Effector CD4-positive, alpha-beta T cell (primary cell): ENCODE measurements at places on chromosomes 4 and X.
A peak's percentile ranks its signal among the peaks of the same experiment; 100 is the strongest.

DNA sequence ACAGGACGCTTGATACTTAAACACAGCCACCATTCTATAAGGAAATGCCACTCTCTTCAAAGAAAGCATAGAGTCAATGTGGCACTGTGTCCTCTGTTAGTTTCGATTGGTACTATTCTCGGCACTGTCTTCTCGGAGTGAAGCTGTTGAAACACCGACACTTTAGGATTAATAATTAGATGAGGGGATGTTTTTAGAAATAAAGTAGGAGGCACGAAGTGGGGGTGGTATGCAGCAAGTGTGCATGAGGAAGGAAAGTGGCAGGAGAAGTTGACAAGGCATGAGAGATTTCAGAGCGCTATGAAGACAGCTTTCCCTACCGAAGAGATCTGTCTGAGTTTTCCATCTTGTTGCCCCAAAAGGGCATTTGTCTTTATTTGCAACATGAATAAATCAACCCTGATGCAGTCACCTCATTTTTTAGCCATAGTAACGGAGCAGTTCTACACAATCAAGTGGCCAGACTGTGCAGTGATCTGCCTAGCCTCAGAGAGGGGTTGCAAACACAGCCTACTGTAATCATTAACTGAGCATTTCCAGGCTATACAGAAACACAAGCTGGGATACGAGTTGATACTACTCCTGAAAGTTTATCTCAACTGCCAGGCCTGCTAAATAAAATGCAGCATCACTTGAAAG lies 8.3 kb downstream of the GPRIN3 start:
- no peak for DNase-seq

DNA sequence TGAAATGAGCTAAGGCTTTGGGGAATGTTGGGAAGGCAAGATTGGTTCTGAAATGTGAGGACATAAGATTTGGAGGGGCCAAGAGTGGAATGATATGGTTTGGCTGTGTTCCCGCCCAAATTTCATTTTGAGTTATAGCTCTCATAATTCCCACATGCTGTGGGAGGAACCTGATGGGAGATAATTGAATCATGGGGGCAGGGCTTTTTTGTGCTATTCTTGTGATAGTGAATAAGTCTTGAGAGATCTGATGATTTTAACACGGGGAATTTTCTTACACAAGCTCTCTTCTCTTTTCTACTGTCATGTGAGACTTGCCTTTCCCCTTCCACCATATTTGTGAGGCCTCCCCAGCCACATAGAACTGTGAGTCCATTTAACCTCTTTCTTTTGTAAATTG lies 157.6 kb upstream of the C1QTNF7 start:
- DNase-seq, result no peak

DNA sequence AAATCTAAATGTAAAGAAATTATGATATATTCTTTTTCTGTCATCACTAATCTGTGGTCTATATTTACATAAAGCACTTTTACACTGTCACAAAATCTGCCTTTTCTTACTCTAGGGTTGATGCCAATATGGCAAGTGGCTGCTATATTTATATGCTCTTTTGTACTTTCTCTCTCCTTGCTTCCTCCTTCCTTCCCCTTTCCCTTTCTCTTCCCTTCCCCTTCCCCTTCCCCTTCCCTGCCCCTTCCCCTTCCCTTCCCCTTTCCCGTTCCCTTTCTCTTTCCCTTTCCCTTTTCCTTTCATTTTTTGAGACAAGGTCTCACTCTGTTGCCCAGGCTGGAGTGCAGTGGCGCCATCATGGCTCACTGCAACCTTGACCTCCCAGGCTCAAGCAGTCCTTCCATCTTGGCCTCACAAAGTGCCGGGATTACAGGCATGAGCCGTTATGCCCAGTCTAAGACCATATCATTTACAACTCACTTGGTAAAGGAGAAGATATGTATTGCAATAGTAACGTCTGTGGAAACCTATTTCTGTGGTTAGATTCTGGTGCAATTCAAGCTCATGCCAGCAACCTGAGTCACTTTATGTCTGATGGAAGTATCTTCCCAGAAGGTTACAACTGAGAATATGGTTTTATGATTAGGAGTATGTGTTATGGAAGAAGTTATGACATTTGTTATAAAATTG lies 13.9 kb upstream of the PLAC8 start:
- no peak for DNase-seq

- no peak for DNase-seq
These were observed 68.2 kb upstream of the GK2 start for GRCh38 chr4:79476196-79476595.

- no peak for DNase-seq
These were observed 2.9 kb upstream of the MND1 start for GRCh38 chr4:153341575-153342090.

DNA sequence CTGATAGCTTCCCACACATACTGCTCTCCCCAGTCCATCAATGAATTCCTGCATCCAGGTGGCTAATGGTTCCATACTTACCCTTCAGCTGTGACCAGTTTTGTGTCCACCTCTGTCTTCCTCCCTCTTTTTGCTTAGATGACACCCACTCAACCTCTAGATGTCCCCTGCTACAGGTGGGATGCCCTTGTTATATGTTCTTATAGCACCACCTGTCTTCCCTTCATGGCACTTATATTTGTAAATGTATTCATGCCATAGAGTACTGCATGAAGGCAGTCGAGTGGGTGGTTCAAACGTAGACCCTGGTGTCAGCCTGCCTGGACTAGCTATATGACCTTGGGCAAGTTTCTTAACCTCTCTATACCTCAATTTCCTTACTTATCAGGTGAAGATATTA lies 6.5 kb upstream of the USP46 start:
- DNase-seq, result no peak

- no peak for DNase-seq
These were observed 22.1 kb downstream of the DOK7 start for GRCh38 chr4:3485011-3485791.

- DNase-seq, result no peak
These were observed 437 bp upstream of the CPE start for GRCh38 chr4:165378398-165378744.

GRCh38 chrX:11792461-11793421 lies 34.7 kb downstream of the MSL3 start:
- peak; percentile 18 for DNase-seq

DNA sequence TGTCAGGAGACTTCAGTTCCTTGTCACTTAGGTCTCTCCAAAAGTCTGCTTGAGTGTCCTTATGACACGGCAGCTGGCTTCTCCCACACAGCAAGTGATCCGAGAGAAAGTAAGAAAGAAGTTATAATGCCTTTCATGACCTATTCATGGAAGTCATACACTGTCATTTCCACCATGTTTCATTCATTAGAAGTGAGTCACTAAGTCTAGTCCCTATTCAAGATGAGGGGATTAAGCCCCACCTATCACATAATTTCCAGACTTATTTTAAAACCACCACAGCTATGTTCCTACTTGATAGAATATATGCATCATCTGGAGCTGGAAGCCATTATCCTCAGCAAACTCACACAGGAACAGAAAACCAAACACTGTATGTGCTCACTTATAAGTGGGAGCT lies 25.2 kb upstream of the COL25A1 start:
- no peak for DNase-seq

GRCh38 chr4:91887926-91888325 lies 415.8 kb upstream of the GRID2 start:
- DNase-seq, result no peak

- DNase-seq, result no peak
These were observed 141.5 kb downstream of the CHM start for GRCh38 chrX:85905851-85906250.

GRCh38 chrX:43064096-43064495 lies 286.1 kb upstream of the PPP1R2C start:
- no peak for DNase-seq

GRCh38 chr4:128630871-128631270 lies 178.6 kb upstream of the JADE1 start:
- DNase-seq, result no peak

- DNase-seq, result no peak
These were observed 28.0 kb downstream of the PDHA2 start for GRCh38 chr4:95867919-95868318.

DNA sequence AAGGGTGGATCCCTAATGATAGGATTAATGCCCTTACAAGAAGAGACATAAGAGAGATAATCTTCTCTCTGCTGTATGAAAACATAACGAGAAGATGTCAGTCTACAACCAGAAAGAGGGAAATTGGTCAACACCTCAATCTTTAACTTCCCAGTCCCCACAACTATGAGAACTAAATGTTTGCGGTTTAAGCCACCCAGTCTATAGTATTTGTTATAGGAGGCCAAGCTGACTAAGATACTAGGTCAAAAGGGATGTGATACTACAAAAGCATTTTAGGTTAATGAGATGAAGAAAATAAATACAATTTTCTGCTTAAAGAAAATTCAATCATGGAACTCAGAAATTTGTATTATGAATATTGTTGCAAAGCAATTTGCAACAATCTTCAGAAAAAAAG lies 55.4 kb upstream of the LHFPL1 start:
- no peak for DNase-seq

DNA sequence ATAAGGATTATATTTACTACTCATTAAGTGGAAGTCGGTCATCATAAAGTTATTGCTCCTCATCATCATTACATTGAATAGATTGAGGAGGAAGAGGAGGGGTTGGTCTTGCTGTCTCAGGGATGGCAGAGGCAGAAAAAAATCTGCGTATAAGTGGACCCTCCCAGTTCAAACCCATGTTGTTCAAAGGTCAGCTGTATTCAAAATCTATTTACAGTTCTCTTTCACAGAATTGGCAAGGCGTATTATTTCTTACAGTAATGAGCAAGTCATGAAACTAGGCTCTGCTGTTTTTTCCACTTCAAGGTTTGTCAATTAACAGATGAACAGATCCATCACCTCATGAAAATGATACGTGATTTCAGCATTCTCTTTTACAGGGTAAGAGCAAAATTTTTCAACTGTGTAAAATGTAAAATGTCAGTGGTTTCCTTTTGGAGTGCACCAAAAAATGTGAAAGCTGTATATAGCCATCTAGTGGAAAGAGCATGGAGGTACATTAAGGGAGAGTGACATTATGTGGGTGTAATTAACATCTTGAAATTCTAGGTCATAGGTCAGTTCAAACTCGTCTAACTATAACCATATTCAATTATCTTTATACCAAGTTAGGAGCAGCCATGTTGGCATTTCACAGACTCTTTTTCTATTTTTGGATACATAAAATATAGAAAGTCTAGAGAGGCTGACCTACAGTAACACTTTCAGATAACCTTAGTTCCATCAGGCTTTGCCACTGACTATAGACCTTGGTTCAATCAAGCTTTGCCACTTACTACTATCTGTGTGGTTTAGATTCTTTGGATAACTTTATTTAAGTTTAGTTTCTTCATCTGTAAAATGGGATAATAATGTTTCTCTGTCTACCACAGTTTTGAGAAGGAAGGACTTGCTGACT lies 30.1 kb downstream of the NEIL3 start:
- no peak for DNase-seq

DNA sequence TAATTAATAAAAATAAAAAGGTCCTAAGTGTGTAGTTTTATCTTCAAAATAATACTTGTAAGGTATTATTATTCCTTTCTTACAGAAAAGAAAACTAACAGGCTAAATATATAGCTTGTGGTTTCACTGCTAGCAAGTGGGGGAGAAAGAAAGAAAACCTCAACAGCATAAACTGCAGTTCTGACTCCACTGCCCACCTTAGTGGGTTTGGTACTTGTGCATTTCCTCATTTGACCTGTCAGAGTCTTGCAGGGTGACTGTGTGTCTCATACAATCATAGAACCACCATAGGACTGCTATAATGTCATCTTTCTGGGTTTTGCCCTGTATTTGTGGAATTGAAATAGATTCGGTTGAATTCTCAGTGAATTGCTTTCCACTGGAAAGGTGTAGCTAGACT lies 94.7 kb upstream of the PUDP start:
- DNase-seq, result no peak

DNA sequence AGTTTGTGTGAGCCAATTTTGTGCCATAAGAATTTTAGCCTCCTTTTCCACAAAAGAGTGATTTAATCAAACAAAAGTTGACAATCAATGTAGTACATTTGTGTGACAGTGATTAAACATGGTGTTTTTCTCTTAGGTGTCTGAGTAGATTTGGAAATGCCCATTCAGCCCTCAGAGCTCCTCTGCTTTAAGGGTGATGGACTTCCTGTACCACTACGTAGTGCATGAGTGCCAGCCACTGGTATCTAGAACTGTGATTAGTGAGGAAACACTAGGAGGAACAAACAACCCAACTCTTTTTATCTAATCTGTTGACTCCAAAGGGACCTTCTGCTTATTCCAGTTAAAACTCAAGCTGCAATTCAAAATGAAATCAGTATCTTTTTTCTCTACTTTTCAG lies 151.7 kb downstream of the SNCA start:
- no peak for DNase-seq

GRCh38 chrX:27463187-27463586 lies at the start of gene PPP4R3C:
Gene PPP4R3C, minus strand, starts transcription at chrX:27463341. Its CDS starts 45 bp downstream, at chrX:27463296.
- DNase-seq, result no peak

GRCh38 chr4:4735870-4736269 lies 123.6 kb upstream of the MSX1 start:
- DNase-seq, result no peak

- no peak for DNase-seq
These were observed 12.7 kb downstream of the TSR2 start for GRCh38 chrX:54452920-54453319.

GRCh38 chrX:81355436-81355835 lies 153.5 kb downstream of the SH3BGRL start:
- no peak for DNase-seq

DNA sequence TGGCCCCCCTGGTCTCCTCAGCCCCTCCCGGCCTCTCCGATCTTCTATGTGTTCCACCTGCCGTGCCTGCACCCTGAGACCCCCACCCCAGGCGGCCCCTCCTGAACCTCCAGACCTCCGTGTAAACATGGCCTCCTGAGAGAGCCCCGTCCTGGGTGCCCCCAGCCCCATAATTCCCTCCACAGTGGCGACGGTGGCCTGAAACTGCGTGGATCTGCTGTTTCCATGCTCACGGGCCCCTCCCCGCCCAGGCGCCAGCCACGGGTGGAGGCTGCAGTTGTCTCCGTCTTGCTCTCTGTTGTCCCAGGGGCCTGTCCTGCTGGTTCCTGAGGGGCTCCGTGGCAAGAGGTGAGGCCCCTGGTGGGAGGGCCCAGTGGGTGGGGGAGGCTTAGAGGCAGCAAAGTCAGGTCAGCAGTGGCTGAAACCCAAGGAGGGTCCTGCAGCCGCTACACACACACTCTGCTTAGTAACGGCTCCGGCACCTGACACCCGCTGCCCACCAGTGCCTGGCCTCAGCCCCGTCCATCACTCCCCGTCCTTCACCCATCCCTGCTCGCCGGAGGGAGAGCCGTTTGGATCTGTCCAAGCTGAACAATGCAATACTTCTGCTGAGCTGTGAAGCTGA lies 75.8 kb downstream of the FAM53A start:
- DNase-seq, result no peak

- DNase-seq, result no peak
These were observed 254.7 kb downstream of the AFF2 start for GRCh38 chrX:148755111-148755510.
